Ecto neural progenitor cell (in vitro differentiated cells): ENCODE measurements at places on chromosomes 1 and 21.

DNA sequence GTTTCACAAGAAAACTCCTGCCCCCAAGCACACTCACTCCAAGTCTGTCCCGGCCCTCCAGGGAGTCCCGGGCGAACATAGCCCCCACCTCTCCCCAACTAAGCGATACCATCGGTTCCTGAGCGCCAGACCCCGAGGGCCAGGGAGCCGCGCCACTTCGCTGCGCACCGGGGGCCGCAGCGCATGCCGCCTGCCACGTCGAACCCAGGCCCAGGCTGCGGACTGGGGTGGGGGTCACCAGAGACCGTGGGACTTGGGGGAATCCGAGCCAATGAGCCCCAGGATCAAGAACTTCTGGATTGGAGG is 801 bp downstream of the RSPO1 start:
- no peak for DNase-seq

- DNase-seq = no peak
These were observed 2.6 kb upstream of the RORC start for GRCh38 chr1:151834239-151834638.

DNA sequence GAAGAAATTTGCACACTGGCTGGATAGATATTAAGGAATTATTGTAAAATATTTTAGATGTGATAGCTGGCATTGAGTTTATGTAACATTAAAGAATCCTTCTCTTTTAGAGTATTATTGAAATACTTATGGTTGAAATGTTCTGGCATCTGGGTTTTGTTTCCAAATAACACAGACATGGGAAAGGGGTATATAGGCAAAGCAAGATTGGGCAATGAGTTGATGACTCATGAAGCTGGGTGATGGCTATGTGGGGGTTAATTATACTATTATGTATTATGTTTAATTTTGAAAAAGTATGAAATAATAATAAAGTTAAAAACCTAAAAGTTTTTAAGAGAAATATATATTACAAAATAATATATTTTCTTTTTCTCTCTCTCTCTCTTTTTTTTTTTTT is 12.5 kb upstream of the PTPN14 start:
- DNase-seq = no peak

DNA sequence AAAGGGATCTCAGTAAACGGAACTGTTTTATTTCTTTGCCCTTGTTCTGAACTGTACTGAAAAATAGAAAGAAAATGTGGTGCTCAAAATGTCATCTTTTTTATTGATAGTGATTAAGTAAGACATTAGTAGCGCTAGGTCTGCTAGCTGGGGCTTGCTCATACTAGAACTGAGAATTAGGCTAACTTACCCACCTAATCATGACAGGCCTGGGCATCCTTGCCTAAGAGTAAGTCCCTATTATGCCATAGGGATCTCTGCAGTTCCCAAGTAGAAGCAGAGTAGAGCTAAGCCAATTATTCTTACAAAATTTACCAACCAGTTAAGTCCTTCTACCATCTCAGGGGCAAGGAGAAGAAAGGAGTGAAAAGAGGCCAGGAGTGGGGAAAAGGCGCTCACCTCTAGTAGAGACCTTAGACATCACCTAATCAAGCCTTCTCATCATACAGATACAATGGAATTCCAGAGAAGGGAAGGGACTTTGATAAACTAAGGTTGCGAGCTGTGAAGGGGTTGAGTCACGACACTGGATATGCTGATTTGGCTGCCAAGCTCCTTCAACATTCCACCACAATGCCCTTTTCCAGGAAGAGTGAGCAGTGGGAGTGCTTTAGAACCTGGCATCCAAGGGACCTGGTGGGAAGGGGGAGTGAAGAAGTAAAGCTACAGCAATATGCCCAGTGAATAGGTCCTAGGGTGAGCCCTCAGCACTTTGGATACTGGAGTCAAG is 27.7 kb upstream of the RPTN start:
- DNase-seq = no peak

- no peak for DNase-seq
These were observed 17.0 kb downstream of the AGT start for GRCh38 chr1:230696722-230697437.

DNA sequence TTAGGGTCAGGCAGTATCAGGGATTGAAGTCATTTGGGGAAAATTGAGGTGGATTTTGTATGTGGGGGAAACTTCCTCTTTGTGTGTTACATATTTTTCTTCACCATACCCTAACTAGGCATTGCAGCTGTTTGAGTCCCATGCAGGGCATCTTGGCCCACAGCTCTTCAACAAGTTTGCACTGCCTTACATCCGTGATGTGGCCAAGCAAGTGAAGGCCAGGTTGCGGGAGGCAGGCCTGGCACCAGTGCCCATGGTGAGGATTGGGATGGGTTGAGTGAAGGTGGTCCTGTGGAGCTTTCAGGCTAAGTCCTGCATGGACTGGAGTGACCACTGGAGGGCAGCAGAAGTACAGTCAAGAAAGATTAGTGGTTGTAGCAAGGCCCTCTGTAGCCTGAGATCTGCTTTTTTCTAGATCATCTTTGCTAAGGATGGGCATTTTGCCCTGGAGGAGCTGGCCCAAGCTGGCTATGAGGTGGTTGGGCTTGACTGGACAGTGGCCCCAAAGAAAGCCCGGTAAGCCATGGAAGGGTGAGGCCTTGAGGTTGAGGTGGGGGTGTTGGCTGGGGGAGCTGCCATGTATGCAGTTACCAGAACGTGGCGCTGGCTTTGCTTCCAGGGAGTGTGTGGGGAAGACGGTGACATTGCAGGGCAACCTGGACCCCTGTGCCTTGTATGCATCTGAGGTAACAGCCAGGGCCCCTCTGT is 2.4 kb downstream of the UROD start:
- peak; percentile 88 for DNase-seq

- peak; percentile 83 for DNase-seq
These were observed 8.9 kb upstream of the LEMD1 start for GRCh38 chr1:205430696-205431305.

DNA sequence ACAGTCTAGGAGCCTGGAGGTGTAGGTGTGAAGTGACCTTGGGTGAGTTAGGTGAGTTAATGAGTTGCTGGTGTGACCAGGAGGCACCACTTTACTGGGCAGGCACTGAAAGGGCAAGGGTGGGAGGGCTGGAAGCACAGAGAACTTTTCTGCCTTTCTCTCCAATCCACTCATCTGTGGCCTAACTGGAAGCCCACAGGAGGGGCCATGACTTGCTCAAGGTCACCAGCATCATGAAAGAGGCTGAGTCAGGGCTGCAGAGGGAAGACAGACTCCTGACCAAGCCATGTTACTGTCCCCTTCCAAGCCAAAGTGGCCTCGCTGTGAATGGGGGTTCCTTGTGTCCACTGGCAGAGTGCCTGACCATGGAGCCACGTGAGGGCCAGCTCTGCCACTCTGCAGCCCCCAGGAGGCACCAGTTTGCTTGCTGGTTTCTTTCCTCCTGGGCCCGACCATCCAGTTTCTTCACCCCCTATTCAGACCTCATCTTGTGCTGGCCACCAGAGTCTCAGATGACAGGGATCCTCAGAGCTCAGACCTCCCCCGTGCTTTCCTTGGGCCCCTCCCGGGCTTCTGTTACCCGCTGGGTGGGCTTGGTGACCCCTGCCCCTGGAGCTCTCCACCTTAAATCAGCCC is 4.3 kb upstream of the BSND start:
- DNase-seq = no peak

GRCh38 chr21:43815107-43815613 is 25.8 kb downstream of the RRP1 start:
- no peak for DNase-seq

DNA sequence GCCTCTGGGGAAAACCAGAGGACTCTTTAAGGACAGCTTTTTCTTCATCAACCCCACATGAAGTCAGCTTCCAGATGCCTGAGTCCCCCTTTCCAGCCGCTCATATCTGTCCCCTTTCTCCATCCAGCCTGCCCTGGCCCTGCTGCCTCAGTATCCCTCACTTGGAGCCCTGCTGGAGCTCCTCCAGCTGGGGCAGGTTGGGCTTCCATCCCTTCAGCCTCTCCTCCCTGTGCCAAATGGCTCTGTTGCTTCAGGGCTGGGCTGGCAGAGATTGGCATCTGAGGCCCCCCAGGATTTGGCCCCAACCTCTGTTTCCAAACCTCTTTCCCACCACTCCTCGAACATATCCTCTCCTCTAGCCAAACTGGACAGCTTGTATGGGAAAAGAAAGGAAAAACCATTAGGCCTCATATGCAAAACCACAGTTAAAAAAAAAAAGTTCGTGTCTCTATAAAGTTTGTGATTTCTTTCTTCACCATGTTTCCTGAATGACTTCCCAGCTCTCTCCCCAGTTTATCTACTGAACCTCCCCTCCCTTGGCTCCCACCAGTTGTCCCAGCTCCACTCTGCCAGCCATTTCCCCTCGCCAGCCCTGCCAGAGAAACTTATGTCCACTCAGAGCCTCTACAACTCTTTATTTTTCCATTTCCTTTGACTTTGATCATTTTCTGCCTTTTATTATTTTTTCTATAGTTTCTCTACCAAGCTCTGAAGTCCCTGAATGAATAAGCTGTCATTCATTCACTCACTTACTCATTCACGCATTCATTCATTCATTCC is 217.9 kb downstream of the FOXD2 start:
- DNase-seq = peak; percentile 34

GRCh38 chr1:156577550-156577949 is 2.0 kb upstream of the TTC24 start:
- no peak for DNase-seq

- DNase-seq = no peak
These were observed 14.6 kb upstream of the PTGFRN start for GRCh38 chr1:116895073-116895472.

GRCh38 chr1:172351754-172352161 is 68.7 kb upstream of the C1orf105 start:
- DNase-seq = no peak

DNA sequence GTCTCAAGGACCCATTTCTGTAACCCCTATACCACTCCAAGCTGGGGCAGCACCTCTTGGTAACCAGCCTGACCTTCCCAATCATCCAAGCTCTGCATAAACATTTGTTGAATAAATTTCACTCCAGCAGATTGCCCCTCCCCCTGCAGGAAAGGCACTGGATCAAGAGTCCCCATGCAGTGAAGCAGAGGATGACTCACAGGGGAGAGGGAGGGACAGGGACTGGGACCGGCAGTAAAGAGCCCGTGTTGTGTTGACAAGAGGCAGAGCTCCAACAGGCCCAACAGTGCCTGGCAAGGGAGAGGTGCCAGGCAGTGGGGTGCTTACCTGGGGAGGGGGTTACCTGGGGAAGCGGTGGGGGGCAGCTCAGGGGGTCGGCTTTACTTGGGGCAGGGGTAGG is 32.3 kb downstream of the SLC9A1 start:
- no peak for DNase-seq

DNA sequence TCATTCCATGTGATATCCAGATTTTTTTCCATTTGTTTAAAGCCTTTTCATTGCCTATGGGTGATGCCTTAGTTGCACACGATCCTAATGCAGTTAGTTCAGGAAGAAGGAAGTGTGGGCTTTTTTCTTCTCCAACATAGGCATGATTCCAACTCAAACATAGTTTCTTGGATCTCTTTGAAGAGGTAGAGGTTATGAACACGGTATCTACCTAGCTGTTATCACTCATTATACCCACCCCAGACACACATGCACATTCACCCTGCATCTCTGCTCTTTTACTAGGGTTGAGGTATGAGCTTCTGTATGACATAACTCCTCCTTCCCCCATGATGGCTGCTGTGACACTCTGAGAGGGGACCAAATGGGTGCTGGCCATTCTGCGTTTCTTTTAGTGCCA is 122.1 kb upstream of the ZNF648 start:
- no peak for DNase-seq

DNA sequence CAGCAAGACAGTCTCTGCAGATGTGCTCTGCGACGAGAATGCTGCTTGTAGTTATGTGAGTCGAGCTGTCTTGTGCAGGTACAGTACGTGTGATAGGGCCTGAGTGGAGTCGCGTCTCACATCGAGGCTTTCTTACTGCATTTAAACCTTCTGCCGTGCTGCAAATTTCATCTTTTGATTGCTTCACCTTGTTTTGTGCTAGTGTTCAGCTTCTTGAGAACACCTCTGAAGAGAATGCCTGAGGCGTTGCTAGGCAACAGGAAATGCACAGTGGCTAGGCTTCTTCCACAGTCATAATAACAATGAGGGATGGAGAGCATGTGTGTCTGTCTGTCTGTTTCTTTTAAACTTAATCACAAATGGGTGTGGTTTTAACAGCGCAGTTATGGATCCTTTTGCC is 52.9 kb downstream of the MRPS6 start:
- DNase-seq = no peak

GRCh38 chr21:15199414-15200383 is 134.9 kb upstream of the NRIP1 start:
- no peak for DNase-seq

DNA sequence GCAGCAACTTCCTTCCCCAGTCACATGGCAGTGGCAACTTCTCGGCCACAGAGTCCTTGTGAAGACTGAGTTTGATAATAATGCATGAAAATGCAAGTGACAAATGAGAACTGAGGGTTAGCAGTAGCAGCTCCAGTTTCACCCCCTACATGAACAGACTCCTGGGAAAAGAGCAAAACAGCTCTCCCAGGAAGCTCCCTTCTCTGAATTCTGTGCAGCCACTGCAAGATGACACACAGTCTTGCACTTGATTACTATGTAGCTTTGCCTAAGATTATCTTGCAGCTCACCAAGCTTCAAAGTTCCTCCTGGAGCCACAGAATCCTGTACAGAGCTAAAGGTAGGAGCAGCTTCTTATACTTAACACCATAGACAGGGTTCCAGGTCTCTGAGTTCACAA is 4.7 kb downstream of the PGBD5 start:
- no peak for DNase-seq

DNA sequence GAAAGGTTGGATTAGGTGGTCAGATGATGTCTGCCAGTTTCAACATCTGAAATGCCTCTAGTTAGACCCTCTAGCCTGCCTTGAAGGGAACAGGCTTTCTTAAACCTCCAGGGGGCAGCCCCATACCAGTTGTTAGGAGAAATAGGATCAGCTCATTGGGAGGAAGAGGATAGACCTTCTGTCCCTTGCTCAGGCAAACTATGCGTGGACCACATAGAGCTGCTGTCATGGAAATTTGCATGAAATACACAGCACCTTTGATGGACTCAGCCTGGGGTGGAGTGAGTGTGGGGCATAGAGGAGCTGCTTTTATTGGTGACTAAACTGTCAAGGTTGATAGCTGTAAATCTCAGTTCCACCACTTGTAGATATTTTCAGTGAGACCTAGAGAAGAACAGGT is 38.4 kb upstream of the SPAG17 start:
- DNase-seq = peak; percentile 53

DNA sequence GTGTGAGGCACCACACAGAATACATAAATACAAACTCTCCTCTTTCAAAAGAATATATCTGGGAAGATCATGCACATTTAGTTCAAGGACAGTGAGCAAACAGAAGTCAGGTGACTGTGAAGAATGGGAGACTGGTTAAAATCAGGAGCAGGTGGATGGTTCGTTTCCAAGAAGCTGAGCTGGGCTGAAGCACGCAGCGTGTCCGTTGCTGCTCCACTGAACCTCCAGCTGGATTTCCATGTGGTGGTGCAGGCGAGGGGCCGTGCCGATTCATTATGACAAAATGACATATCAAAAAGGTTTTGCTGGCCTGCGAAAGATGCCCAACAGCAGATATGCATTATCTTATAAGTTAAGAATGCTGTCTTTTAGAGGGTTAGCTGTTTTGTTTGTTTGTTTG is 66.0 kb downstream of the OLIG1 start:
- DNase-seq = no peak
